ENCODE measurements at places on chromosomes 13 and 19.

DNA sequence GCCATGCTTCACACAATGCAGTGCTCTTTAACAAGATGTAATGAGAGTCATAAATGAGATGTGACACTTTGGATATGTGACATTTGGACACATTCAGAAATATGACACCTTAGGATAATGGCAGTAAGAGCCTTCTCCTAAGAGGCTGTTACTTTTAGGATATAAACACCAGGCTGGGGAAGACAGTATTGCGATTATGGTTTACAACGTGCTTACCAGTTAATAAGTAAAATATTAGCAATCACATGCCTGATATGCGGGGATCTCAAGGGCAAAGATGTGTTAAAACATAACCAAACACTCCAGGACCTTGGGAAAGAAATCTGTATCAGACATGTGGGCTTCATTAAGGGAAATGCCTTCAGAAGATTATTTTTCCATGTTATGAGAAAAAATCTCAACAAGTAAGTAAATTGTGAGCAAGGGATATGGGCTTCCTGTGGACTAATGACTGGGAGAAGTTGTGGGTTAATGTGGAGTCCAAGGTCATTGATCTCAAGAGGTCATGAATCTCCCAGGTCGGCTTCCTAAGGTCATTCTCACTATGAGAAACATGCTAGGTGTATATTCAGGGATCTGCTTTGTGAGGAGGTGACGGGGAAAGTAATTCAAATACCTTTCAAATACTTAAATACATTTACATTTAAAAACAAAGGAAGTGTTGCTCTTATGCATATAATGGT lies 105.3 kb downstream of the STARD13 start:
- DNase-seq: no peak

GRCh38 chr19:51434456-51434855 lies 17.0 kb upstream of the SIGLEC10 start:
- no peak for DNase-seq

DNA sequence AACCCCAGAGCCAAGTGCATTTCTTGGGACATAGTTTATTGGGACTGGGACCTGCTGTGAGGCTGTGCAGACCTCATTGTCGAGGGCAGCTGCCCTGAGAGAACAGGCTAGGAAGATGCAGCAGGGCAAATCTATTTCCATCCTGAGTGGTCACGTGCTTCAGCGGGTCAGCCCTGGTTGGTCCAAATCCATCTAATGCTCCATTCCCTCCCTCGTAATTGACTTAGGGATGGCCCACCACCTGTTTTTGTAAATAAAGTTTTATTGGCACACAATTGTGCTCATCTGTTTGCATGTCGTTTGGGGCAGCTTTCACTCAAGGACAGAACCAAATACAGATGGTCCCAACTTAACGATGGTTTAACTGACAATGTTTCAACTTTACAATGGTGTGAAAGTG lies 75.5 kb upstream of the ADGRE5 start:
- no peak for DNase-seq

- no peak for DNase-seq
Measured at GRCh38 chr19:45352062-45352461, 11.5 kb downstream of the KLC3 start.

DNA sequence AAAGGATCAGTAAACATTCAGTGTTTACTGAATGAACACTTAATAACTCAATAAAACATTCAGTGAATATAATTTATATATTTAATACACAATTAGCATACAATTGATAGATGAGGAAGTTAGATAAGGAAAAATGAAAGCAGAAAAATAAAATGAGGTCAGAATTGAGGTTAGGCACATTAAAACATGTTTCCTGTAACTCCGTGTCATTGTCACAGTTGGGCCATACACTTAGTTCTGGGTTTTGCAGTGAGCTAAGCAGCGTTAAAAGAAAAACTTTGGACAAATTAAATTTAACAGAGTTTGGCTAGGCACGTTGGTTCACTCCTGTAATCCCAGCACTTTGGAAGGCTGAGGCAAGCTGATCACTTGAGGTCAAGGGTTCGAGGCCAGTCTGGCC lies 71.4 kb downstream of the MIPEP start:
- no peak for DNase-seq

DNA sequence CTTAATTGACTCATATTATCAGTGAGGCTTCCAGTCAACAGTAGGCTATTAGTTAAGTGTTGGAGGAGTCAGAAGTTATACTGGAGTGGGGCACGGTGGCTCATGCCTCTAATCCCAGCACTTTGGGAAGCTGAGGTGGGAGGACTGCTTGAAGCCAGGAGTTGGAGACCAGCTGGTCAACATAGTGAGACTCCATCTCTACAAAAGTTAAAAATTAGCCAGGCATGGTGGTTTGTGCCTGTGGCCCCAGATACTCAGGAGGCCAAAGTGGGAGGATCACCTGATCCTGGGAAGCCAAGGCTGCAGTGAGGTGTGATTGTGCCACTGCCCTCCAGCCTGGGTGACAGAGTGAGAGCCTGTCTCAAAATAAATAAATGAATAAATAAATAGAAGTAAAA lies 53.2 kb downstream of the COMP start:
- DNase-seq: no peak

- DNase-seq: peak; percentile 5
Measured at GRCh38 chr19:21604951-21605476, 99.6 kb downstream of the ZNF429 start.

GRCh38 chr13:102039264-102039663 lies 362.6 kb downstream of the FGF14 start:
- no peak for DNase-seq

DNA sequence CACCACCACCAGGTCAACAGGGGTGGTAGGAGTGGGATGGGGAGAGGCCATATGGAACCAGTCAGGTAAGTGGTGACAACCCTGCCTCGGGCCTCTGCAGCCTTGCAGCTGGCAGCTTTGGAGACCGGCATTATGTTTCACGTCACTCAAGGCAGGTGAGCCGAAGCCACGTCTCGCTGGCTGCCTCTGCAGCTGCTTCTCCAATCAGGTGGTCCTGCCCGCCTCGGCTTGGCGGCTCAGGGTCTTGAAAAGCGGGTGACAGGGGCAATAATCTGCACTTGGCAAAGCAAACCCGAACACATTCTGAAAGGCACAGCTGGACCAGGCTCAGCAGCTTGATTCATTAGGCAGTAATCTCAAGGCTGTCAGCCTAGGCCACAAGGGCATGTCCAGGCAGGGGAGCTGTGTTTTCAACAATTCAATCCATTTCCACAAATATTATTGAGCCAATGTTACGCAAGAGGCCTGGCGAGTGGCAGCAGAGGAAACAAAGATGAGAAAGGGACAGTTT lies 77.4 kb upstream of the PCDH8 start:
- no peak for DNase-seq

GRCh38 chr13:110471156-110471832 lies 90.2 kb downstream of the RAB20 start:
- no peak for DNase-seq

GRCh38 chr19:1259876-1260748 lies 9.0 kb upstream of the CIRBP start:
- peak; percentile 24 for DNase-seq

GRCh38 chr13:104450006-104450405 lies 1383.8 kb upstream of the SLC10A2 start:
- DNase-seq: no peak

DNA sequence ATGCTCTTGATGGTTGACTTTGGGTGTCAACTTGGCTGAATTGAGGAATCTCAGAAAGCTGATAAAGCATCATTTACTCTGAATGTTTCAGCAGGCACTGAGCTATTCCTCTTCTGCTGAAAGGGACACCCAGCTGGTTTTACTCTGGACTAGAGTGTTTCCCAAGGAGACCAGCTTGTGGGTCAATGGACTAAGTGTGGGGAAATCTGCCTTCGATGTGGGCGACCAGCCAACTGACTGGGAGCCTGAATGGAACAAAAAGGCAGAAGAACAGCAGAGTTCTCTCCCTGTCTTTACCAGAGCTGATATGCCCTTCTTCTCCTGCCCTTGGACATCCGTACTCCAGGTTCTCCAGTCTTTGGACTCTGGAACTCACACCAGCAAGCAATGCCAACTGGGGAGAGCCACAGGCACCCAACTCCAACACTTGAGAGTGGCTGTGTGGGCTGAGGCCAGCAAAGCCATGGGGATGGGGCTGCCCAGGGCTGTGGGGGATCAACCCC lies 32.2 kb downstream of the MRPL57 start:
- no peak for DNase-seq

- DNase-seq: no peak
Measured at GRCh38 chr13:80448725-80449124, 107.8 kb upstream of the SPRY2 start.

GRCh38 chr13:47846886-47847285 lies 154.2 kb downstream of the SUCLA2 start:
- DNase-seq: no peak

- DNase-seq: peak; percentile 62
Measured at GRCh38 chr13:95536632-95537241, 15.8 kb upstream of the CLDN10 start.

DNA sequence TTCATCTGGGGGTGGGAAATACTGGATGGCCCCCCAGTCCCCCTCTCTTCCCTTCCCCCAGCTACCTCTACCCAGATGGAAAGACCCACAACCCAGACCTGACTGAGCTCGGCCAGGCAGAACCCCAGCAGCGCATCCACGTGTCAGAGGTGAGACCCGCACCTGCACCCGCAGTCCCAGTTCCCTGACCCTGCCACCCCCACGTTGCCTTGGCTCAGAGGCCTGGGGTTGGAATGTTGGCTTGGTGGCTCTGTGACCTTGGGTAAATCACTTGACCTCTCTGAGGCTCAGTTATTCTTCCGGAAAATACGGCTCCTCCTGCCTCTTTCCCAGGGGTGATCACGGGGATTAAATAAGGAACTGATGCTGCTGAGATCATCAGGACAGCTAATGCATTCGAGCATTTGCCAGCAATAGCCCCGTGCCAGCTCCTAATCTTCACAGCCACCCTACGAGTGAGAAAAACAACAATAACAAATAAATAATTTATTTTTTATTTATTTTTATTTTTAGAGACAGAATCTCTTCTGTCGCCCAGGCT lies 12.3 kb downstream of the CBLC start:
- DNase-seq: no peak

DNA sequence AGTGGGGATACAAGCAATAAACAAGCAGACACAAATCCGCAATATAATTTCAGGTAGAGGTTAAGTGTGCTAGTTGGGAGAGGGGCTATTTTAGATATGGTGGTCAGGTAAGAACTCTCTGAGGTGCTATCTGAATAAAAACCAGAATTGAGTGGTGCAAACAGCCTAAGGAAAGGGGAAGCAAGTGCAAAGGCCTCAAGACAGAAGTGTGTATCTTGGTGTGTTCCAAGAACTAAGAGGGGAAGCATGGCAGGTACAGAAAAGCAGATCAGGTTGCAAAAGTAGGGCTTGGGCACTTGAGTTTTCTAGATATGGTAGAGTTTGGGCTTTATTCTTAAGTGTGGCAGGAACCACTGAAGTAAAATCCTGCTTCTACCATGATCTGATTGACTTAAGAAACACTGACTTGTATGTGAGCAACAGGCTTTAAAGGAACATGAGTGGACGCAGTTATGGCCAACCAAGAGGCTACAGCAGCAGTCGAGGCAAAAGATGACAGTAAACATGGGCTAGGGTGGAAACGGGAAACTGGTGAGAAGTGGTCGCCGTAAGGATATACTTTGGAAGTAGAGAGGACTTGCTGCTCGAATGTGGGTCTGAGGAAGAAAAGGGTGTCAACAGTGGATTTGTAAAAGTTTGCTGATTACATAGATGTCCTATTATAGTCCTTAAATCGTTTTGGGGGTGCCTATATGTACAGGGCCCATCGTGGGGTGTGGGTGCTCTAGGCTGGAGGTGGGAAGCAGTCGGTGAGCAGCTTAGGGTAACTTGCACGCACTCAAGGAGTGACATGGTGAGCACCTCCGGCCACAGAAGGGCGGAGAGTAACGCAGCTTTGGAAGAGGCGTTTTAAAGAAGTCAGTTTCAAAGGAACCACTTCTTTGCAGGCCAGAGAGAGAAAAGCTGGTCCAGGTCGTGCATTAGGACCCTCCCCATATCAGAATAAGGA lies 677 bp downstream of the TGDS start:
- DNase-seq: peak; percentile 49

DNA sequence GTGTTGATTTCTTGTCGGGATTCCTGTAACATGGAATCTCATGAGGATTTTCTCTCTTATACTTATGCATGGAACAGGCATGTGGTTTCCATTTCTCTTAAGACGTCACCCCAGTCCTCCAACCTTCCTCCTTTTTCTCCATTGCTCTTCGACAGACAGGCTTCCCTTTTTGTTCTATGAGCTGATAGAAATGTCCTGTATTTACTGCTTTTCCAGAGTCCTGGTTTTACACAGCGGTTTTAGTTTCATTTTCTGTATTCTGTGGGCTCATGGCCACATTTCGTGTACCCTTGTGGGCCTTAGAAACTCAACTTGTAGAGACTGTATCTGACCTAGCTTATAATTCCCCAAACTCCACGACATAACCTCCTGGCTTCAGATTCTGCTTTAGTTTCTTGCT lies 113.1 kb downstream of the PAN3 start:
- no peak for DNase-seq

- no peak for DNase-seq
Measured at GRCh38 chr19:3374369-3375112, 8.2 kb downstream of the NFIC start.

GRCh38 chr19:3838661-3839060 lies 30.2 kb downstream of the ZFR2 start:
- DNase-seq: no peak

- no peak for DNase-seq
Measured at GRCh38 chr13:51630288-51630615, 46.0 kb downstream of the WDFY2 start.

GRCh38 chr19:52646571-52647217 lies 8.5 kb upstream of the ZNF83 start:
- DNase-seq: no peak

- DNase-seq: no peak
Measured at GRCh38 chr19:15780610-15781418, 6.6 kb upstream of the OR10H5 start.

DNA sequence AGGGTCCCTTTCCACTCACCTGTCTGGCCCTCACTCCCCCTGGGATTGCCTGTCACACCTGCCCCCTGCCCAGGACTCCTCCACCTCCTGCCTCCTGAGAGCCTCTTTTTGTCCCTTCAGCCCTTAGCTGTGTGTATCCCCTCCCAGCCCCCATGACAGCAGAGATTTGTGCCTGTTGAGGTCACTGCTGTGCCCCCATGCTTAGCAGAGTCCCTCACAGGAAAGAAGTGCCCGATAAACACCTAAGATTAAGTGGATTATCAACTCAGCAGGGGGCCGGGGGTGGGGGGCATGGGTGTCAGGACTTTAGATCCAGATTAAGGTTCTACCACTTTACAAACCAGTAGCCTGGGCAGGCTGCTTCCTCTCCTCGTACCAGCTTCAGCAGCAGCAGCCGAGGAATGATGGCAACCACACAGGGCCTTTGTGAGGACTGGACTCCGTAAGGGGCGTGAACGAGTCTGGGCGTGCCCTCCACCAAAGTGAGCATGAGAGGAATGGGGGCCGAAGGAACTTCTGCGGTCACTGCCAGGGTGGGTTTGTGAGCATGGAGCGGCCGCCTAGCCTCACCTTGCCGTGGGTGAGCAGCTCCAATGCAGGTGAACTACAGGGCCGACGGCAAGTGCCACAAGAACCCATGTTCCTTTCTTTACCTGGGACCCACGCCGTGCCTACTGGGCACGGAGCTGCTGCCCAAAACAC lies 36.1 kb downstream of the ZNF787 start:
- no peak for DNase-seq

GRCh38 chr19:31709476-31709875 lies 360.2 kb upstream of the TSHZ3 start:
- no peak for DNase-seq

All from endothelial cell of umbilical vein (primary cell).